ENCODE measurements at places on chromosomes 4 and X.

DNA sequence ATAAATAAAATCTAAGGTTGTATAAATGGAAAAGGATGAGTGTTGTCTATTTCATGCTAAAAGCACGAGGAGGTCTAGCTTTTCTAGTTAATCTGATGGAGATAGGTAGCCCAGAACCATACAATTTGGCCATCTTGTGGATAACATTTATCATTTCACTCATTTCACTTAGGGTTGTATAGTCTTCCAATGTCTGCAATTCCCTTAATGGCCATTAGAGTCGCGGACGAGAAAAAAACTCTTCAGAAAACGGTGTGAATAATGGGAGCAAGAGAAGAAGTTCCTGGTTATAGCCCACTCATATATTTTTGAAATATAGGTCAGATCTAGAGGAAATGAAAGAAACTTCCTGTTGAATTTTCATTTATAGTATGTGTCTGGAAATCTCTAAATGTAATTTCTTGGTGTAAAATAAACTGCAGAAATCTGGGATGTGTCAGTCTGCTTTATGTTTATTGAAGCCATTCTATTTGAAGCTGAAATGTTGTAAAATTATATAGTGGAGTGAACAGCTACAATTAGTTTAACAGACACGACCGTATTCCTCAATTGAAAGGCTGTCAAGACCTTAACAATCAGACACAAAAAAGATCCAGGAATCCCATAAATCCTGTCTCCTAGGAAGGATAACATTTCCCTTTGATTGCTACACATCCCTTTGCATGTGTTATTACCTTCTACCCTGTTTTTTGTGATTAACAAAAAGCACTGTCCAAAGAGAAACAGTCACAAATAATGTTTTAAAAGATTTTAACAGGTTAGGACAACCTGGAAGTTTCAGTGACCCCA lies 47.7 kb upstream of the MGST2 start:
- DNase-seq = no peak

GRCh38 chrX:149571770-149572169 lies 15.5 kb downstream of the MAGEA9B start:
- no peak for DNase-seq

DNA sequence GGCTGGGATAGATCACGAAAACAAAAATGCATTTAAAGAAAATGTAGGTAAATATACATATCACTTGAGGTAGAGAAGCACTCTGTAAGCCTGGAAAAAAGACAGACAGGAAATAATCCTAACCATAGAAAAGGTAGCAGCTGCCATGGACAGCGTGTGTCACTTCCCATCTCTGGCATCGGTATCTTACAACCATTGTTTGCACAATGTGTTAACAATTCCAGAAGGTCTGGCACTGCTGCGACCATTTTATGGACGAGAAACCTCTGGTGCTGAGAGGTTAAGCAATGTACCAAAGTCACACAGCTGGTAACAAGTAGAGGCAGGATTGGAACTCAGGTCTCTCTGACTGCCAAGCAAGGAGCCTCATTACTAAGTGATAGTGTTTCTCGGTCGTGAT lies 1.7 kb upstream of the MTNR1A start:
- no peak for DNase-seq

- no peak for DNase-seq
Observed at GRCh38 chr4:58477513-58477912, 1367.3 kb upstream of the IGFBP7 start.

DNA sequence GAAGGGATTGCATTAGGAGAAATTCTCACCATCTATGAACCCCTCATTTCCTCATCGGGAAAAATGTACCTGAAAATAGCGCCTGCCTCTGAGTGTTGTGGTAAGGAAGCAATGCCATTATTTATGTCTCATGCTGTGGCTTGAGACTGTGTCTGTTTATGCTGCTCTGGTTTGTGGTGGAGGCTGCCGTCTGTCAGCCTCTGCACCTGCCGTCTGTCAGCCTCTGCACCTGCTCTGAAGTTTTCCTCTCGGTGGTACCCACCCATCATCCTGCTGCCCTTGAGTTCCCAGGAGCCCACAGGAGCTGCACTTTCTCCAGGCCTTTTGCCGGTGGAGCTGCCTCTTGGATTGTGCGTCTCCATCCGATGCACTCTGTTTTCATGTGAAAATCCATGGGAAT lies 68.5 kb upstream of the PPP2R3B start:
- DNase-seq = no peak

DNA sequence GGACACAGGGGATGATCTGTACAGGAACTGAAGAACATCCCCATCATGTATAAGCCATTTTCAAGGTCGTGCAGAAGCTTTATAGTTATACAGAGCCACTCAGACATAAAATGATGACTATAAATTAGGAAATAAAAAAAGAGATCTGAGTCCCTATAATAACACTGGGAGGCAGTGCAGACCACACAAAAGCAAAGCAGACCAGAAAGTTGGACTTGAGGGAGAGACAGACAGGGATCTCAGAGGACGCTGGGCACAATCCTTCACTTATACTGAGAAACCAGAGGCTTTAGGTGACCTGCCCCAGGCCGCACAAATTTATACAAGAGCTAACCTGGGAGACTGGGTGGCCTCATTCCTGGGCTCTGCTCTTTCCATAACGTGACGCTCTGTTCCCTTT lies 70.5 kb downstream of the HADH start:
- DNase-seq = no peak

DNA sequence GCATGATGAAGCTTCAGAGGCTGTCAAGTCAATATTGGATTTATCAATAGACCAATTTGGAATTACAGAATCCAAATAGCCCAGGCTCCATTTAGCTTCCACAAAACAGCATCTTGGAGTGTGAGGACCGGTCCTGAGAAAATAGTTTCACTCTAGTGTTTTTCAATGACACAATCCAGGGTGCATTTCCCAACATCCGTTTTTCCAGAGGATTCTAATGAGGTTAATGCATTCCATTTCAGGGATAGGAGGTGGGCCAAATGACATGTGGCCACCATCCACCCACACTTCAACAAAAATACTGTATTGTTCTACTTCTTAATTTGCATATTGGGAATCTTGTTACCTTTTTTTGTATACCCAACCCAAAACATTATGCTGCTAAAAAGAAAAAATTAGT lies 229.8 kb upstream of the LDB2 start:
- DNase-seq = no peak
